Activated naive CD8-positive, alpha-beta T cell treated with anti-CD3 and anti-CD28 coated beads, Interleukin-2, amount 50 U/mL, for 16 hours (primary cell): ENCODE measurements at places on chromosomes 2 and 18.

DNA sequence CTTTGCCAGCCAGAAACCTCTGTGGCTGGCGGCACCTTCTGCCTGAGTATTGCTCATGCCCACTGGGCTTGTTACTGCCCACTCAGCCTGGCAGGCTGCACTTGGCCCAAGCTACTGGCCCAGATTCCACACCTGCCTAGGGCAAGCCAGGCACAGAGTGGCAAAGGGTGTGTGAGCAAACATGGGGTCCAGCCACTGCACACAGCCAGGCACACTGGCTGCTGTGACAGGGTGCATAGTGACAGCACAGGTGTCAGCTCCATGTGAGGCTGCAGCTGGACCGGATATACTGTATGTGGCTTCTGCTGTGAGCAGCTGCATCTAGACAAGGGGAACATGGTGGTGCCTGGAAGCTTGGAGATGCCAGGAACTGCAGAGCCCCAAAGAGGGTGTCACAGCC lies 113.9 kb downstream of the COPS8 start:
- no peak for DNase-seq

GRCh38 chr2:226984750-226985582 lies 149.1 kb downstream of the RHBDD1 start:
- DNase-seq, result no peak

- DNase-seq, result no peak
Observed at GRCh38 chr2:99651930-99652670, 162.3 kb upstream of the REV1 start.

DNA sequence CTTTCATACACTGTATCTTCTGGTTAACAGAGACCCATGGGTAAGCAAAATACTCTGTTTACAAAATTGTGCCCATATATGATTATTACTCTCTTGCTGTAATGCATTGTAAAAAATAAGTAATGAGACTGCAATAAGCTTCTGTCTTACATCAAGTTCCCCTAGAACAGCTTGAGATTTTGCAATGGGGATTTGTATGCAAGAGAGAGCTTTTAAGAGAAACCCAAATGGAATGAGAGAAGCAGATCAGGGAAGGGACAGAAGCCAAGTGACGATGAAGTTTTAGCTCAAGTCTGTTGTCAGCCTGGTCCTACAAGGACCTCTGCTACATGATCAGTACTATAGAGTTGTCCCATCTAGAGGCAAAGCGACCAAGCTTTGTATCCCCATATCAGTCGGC lies 218.1 kb upstream of the VWC2L start:
- DNase-seq, result no peak

- DNase-seq, result no peak
Observed at GRCh38 chr2:152367547-152368390, 32.8 kb downstream of the FMNL2 start.

DNA sequence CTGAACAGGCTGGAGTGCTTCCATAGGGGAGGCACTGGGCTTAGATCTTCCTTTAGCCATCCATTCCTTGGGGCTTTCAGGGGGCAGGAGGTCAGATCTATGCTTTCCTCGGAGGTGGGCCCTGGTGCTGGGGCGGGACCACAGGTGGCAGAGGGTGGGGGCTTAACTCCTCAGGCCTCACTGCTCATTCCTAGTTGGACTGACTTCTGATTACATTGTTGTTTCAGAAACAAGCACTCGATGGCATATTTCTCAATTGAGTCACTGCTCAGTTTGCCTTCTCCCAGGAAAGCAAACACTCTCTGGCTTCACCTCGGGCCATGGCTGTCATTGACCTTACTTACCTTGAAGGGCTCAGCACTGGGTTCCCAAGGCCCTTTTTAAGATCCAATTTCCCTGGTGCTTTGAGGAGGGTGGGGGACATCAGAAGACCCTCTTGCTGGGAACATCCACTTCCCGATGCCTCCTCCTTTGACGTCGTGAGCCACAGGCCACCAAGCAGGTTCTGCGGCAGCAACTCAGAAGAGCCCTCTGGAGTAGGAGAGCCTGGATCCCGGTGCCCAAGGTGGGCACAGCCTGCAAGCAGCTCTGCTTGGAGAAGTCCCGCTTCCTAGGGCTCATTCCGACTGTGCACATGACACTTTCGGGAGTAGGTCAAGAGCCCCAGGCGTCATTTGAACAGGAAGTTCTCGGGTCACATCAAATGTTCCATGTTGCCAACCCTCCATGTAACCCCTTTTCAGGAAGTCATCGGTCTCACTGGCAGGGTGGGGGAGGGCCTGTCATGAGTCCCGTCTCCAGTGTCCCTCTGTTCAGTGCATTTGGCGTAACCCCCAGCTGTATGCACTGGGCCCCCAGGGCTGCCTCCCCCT lies 40.6 kb downstream of the SDC1 start:
- DNase-seq, result no peak

DNA sequence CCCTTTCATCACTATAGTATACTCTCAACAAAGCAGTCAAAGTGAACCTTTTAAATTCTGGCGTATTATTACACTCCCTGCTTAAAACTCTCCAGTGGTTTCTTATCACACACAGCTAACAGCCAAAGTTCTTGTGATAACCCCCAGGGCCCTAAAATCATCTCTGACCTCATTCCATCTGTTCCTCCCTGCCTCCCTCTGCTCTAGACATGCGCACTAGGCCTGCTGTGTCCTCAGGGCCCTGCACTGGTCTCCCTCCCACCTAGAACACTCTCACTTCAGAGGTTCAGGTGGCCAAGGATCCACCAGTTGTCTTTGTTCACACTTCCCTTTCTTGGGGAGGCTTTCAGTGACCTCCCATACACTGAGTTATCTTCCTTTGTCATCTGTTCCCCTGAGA lies 603.4 kb downstream of the DSC3 start:
- no peak for DNase-seq

- no peak for DNase-seq
Observed at GRCh38 chr2:212646698-212647366, 108.2 kb upstream of the ERBB4 start.

- DNase-seq, result no peak
Observed at GRCh38 chr2:99399063-99399462, 61.9 kb downstream of the EIF5B start.

DNA sequence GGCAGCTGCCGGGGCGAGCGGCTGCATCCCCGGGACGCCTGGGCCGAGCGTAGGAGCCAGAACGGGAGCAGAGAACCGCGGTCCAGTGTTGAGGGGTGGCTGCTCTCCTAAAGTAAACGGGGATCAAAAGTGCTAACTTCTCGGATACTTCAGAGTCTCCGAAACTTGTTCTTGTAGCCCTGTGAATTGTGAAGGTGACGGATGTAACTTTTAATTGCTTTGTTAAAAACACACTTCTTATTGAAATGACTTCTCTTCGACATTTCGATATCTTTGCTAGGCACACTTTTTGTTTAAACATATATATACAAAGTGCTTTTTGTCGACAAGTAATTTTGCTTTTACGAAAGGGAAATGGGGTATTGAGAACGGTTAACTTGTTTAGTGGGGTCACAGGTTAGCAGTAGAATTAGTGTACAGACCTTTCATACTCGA lies 540 bp downstream of the ATP9B start:
- no peak for DNase-seq
